Progenitor cell of endocrine pancreas (in vitro differentiated cells): ENCODE measurements at places on chromosomes 5 and 9.
A peak's percentile ranks its signal among the peaks of the same experiment; 100 is the strongest.

- no peak for DNase-seq
Measured at GRCh38 chr9:15769547-15769946, 216.7 kb downstream of the CCDC171 start.

- no peak for DNase-seq
Measured at GRCh38 chr5:54835647-54836046, 149.7 kb downstream of the ESM1 start.

- DNase-seq = no peak
Measured at GRCh38 chr5:876398-877365, 15.9 kb downstream of the BRD9 start.

- DNase-seq = no peak
Measured at GRCh38 chr5:62900976-62901375, 322.4 kb downstream of the LRRC70 start.

DNA sequence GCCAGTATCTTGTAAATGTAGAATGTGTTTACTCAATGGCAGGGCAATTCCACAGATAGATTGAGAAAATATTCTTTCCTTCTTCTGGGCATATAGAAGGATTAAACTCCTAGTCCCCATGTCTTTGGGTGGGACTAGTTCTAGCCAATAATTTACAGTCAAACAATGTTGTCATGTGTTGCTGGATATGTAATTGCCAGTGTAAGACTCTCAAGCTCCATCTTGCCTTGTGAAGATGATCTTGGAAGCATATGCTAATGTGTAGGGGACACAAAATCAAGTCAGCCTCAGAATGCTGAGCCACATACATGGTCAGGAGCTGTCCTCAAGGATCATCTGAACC is 386.9 kb downstream of the CETN3 start:
- DNase-seq = no peak

- DNase-seq = no peak
Measured at GRCh38 chr9:2583308-2584013, 38.1 kb upstream of the VLDLR start.

GRCh38 chr5:78221964-78222451 is 72.5 kb downstream of the AP3B1 start:
- DNase-seq = no peak

- DNase-seq = no peak
Measured at GRCh38 chr9:114069476-114070187, 8.5 kb downstream of the AMBP start.

DNA sequence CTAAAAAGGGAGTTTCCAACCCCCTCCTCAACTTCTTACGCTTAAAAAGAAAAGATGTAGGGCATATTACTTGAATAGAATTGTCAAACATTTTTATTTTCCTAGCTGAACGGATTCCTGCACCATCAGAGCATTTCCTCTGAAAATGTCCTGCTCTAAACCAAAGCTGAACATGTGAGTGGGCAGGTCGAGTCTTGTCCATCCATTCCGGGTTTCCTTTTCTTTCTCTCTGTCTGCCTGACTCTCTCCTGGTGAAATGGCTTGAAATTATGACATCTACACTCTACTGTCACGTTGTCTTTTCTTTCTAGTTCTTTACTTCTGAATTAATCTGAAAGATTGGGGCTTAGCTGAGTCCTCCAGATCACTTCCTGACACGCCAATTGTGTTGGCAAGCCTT is 39.2 kb upstream of the PTPN3 start:
- DNase-seq = no peak

GRCh38 chr9:126348911-126349550 is 22.4 kb downstream of the MVB12B start:
- no peak for DNase-seq

DNA sequence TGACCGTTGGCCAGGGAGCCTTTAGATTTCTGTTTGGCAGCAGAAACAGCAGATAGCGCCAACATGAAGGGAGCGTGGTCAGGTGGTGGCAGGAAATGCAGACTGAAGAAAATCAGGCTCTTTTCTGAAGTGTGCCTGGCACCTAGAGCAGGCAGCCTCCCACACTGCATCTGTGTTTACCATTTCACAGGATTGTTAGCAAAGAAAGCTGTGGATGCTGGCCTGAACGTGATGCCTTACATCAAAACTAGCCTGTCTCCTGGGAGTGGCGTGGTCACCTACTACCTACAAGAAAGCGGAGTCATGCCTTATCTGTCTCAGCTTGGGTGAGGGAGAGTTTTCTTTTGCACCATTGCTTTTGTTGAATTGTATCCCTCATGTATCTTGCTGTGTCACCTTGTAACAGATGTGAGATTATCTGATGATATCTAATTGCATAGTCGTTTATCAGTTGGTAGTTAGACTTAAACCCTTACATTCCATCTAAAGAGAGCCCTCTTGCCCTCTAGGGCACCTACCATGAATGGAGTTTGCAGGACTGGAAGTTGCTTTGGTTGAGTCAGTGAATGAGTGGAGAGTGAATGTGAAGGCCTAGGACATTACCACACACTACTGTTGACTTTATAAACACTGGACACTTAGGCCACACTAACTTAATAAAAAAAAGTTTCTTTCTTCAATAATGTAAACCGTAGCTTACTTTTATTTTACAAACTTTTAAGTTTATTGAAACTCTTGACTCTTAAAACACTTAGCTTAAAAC is 42.8 kb downstream of the ACO1 start:
- no peak for DNase-seq

- no peak for DNase-seq
Measured at GRCh38 chr9:98365227-98365669, 109.8 kb upstream of the TBC1D2 start.

DNA sequence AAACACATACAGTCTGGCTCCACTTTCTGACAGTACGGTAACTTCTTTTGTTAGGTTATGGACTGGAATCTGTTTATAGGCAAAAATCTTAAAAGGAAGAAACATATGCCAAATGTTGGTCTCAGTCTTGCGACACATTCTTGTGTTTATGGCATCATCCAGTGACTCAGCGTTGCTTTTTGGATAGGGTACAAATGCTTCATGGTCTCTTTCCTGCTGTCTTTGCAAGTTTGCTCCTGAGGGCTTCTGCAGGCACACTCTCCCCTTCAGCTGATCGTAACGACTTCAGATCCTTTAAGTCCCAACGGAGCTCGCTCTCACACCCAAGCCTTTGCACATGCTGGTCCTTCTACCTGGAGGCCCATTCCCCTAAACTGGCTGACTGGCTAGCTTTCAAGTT is 23.6 kb upstream of the TNFSF8 start:
- no peak for DNase-seq

DNA sequence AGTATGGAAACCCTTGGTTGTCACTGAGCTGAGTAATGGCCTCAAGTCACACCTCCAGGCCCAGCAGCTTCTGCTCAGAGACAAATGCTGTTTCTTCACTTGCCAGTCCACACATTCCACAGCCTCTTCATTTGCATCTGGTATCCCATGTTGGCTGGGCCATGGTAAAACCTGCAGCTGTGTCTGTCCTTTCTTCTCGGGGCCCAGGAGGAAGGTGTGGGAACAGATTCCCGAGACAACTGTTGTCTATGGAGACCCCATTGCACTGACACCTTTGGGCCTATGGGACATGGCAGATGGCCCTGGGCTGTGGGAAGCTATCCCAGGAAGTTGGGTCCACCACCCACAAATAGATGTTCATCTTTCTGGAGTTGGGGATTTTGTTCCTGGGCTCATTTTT is 85.1 kb downstream of the MACROH2A1 start:
- DNase-seq = no peak

DNA sequence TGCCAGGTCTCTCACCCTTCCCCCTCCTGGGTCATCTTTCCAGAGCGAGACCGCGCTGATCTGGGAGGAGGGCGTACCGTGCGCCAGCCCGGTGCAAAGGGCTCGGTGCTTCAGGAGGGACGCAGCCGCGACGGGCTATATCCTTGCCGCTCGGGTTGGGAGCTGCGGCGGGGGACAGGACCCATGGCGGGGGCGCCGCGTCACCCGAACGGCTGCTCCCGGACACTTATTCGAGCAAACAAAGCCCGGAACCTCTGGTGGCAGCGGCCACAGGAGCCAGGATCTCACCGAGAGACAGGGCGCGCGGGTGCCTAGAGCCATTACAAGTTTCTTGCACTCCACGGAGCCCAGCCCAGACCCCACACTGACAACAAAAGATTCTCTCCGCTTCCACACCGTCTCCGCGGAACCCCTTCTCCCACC is 1.3 kb downstream of the SEMA6A start:
- DNase-seq = peak; percentile 27
